ENCODE measurements at places on chromosomes 13 and 19.

DNA sequence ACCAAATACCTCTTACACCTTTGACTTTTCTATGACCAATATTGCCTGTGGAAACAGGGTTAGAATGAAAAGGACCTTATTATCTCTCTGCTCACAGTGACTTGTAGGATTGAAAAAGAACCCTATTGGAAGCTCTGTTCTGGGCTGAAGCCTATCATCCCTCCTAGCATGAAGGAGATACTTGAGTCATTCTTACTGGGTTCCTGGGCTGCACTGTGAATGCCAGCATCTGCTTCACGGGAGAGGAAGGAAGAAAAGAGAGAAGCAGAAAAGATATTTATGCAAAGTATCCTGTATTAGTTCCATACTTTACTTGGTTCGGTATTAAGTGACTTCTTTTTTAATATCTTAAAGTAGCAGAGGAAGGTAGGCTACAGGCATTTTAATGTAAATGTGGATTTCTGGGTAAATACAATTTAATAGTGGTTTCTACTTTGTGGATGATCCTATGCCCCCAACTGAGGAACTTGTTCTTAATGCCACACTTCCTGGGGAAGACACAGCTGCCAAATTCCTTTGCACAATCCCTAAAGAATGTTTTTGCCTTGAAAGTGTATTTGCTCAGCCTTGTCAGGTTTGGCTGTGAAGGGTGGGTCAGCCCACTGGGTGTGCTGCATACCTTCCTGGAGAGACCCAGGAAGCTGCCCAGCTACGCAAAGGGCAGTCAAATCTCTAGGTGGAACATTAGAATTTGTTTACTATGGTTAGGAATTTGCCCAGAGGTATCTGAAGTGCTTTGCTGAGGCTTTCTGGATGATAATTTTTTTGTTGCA is 13.7 kb upstream of the SCEL start:
- DNase-seq, result no peak

- DNase-seq, result peak; percentile 23
Observed at GRCh38 chr13:46728777-46729176, 68.2 kb downstream of the ESD start.

- no peak for DNase-seq
Observed at GRCh38 chr19:41547569-41547968, 28.4 kb upstream of the CEACAM21 start.

DNA sequence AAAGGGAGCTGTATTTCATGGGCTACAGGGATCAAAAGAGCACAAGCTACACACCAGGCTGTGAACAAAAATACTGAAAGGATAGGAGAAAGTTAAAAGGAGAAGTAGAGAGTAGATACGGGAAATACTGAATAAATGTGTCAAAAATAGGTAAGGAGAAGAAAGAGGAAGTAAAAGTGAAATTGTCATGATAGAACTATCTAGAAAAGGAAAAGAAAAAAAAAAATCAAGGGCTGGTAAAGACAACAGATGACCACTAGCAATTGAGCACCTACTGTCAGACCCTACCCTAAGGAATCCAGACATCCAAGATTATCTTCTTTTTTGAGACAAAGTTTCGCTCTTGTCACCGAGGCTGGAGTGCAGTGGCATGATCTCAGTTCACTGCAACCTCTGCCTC is 4.8 kb downstream of the RUBCNL start:
- no peak for DNase-seq
